ENCODE measurements at places on chromosomes 16 and 17. TPM values are rescaled to one million over a fixed set of nuclear protein-coding genes. Genes with fewer than 3 reads are reported as not detected.
A peak's percentile ranks its signal among the peaks of the same experiment; 100 is the strongest.

CCL3 gene
- not detected for total RNA-seq

GP1BA gene
- not detected for total RNA-seq

SHISA9 gene
- 21.2 TPM for total RNA-seq

FOXL1 gene
- total RNA-seq: 2.1 TPM

BCAS3 gene
- total RNA-seq: 39.6 TPM

DNA sequence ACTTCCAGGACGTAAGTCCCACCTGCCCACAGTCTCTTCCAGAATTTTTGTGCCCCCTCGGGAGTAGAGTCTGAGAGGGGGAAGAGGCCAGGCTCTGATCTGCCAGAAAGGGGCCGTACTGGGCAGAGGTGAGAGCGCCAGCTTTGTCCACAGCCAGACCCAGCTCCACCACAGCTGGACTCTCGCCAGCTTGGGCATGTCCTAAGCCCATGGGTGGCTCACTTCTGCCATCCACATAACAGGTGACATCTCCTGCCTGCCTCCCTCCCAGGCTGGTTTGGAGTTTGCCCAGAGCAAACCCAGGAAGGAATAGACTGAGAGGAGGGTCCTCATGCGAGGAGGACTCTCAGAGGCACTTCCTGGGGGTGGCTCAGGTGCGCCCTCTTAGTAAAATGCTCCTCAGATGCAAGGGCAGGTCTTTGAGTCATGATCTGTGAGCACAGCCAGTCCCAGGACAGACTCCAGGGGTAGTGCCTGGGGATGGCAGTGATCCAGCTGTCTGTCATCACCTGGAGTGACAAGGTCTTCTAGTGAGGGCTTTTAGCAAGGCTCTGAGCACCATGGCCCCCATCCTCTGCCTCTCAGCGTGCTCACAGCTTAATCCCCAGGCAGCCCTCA lies 89.2 kb downstream of the AMFR start:
- peak; percentile 15 for DNase-seq

GRCh38 chr17:13474073-13474800 lies 127.5 kb downstream of the HS3ST3A1 start:
- DNase-seq: no peak

DNA sequence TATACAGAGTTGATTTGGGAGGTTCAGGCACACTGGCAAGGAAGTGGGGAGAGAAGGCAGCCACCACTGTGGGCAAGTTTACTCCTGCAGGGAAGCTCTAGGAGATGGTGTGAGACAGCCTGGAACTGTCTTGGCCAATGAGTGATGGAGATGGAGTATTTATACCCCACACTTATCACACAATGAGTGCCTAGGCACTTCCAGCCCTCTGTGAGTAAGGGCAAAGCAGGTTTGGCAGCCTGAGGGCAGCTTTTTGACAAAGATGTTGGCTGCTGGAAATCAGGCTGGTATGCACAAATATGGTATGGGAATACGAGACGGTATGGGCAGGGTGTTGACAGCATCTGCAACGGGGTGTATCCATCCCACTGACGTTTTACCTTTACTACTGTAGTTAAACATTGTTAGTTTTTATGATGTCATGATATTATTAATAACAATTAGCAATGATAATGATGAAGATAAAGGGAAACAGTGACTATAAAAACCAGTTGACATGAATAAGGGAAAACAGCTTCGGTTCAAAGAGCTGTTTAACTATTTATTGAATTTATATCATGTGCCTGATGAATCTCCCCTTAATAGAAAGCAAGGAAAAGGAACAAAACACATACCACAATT lies 149.9 kb downstream of the CDK5R1 start:
- no peak for DNase-seq

DNA sequence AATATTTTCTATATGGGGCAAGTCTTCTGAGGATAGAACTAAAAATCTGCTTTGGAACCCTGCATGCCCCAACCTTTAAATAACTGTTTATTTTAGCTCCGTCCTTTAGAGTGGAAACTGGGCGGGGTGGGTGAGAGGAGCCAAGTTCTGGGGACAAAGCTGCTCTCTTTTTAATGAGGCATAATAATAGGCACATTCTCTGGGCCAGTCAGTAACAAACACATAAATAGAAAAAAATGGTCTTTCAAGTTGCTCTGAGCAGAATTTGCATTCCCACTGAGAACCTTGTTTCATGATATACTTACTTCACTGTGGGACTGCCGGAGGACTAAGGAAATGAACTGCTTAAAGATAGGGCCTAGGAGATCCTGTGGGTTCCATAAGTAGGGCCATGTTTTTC lies 51.5 kb downstream of the KNOP1 start:
- no peak for DNase-seq

DNA sequence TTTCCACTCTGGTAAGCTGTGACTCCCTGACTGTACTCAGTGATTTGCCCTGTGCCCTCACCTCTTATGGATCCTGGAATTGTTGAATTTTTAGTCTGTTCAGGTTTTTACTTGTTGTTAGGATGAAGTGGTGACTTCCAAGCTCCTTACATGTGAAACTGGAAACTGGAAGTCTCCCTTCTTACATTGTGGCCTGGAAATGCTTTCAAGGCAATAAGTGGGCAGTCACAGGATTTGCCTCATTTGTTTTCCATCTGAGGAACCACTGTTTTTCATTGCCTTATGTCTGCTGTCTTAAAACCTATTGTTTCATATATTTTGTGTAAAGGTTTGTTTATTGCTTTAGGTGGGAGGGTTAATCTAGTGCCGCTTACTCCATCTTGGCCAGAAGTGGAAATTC lies 155.8 kb downstream of the CYB561 start:
- peak; percentile 14 for DNase-seq

GRCh38 chr16:88809068-88809675 lies 2.6 kb downstream of the APRT start:
- DNase-seq: no peak

GRCh38 chr17:50926523-50926922 lies 60.4 kb upstream of the TOB1 start:
- DNase-seq: no peak

GRCh38 chr16:70252355-70252988 lies 732 bp upstream of the EXOSC6 start:
- no peak for DNase-seq

GRCh38 chr16:56278196-56278855 lies 87.0 kb downstream of the GNAO1 start:
- no peak for DNase-seq

GRCh38 chr16:87169509-87169995 lies 147.6 kb downstream of the C16orf95 start:
- no peak for DNase-seq

Data from renal cortical epithelial cell (primary cell).